ENCODE measurements at places on chromosomes 7 and 10.
A peak's percentile ranks its signal among the peaks of the same experiment; 100 is the strongest.

DNA sequence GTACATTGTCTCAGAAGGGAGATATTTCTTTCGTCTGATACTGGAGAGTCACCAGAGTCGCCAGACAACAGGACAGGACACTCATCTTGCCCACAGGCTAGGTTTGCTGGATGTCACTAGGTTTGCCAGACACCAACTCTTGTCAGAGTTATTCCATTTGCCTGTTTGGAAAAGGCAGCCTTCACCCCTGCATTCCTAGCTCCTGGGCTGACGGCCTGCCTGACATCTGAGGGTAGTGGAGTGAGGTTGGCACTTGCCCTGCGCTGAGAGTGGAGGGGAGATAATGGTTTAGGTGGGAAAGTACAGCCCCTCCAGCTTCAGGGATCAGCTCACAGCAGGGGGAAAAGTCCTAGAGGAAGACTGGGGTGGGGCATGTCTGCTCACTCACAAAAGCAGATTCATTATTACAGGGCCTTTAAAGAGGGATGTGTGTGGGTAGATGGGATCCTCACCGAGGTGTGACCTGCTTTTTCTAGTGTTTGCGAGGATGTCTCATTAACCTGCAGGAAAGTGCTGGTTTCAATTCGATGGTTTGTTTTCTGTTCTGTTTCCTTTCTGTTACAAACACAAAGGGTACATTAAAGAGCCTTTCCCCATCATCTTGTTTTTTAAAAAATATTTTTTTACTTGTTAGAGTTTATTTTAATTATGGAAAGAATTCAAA lies 79.3 kb upstream of the TNS3 start:
- DNase-seq = no peak

- DNase-seq = no peak
Observed at GRCh38 chr7:22234227-22234626, 122.7 kb downstream of the RAPGEF5 start.

- no peak for DNase-seq
Observed at GRCh38 chr7:150973571-150974451, 4.3 kb downstream of the KCNH2 start.

DNA sequence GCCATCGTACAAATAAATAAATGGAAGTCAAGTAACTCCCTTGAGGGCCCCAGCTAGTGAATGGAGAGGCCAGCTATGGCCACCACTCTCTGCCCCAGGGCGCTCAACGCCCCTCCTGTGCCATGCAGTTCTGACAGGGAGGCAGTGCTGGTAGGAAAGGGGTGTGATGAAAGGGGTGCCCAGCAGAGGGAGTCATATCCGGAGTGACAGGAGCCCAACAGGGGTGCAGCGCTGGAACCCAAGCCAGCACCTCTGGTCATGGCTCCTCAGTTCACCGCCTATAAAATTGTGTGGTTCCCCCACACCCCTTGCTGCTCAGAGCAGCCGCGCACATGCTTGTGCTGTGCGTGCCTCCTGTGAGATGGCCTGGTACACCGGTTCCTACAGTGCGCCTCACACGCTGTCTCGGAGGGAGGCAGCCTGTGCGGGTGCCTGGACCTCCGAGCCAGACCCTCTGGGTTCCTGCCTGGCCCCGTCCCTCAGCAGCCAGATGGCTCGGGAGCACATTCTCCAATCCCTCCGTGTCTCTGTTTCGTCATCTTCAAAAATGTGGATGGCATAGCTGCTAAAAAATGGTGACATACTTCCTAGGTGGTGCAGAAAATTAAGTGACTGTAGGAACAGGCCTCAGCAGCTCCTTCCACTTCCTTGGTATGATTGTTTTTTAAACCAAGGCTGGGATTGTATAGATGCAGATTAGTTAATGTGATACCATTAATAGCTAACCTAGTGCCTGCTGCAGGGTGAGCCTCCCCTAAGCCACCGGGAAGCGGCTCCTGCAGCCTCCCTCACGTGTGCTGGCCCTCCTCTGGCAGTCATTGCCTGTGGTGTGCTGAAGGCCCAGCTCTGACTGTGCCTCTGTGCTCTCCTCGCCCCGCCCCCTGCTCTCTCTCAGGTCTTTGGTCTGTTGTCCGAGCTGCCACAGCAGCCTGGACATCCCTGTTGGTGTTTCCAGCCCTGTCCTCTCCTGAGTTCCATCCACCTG lies 125.8 kb downstream of the EGFR start:
- no peak for DNase-seq

- DNase-seq = peak; percentile 43
Observed at GRCh38 chr10:87818505-87819288, 671 bp upstream of the ATAD1 start.

GRCh38 chr10:58588673-58589265 lies 76.1 kb downstream of the BICC1 start:
- no peak for DNase-seq

DNA sequence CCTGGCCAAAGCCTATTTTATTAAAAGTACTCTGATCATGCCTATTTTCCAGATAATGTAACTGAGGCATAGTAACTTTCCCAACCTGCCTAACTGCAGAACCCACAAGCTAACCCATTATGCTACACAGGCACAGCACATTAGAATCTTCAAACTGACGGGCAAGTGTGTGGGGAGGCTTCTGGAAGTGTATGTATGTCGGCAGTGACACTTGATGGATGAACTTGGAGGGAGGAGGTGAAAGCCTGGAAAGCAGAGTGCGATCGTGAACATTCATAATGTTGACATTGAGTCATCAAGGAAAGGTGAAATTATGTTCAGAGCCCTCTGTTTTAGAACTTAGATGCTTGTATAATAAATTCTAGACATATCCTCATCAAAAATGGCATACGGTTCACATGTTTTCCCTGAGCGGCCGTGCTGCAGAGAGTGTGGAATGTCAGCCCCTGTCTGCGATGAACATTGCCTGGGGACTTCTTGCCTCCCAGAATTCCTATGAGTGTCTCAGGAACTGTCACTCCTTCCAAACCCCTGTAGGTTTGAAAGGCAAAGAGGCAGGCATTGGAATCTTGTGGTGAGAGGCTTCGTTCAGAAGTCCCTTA lies 102.4 kb downstream of the SLIT1 start:
- DNase-seq = no peak

DNA sequence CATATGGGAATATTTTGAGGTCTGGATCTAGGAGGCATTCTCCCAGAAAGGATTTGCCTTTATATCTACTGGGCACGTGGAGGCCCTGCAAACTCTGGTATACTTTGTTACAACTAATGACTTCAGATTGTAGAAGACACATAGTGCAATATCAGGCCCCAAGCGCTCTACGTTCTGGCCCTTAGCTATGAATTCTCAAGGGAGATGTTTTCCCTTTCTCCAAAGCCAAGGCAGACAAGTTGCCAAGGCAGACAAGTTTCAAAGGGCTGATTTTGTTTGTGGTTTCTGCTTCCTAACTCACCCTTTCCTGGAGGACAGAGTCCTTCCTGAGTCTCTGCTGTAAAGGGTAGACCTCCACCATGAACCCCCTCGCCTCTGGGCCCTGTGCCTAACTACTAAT lies 99.4 kb upstream of the CTTNBP2 start:
- DNase-seq = no peak

All from stimulated activated CD4-positive, alpha-beta T cell treated with anti-CD3 and anti-CD28 coated beads, TNF-alpha, amount 100 ng/mL, for 1 hour (primary cell).